ENCODE measurements at places on chromosomes 1 and 21. TPM values are rescaled to one million over a fixed set of nuclear protein-coding genes. Genes with fewer than 3 reads are reported as not detected.

The AKR7A2 gene
- polyA plus RNA-seq, result 40.7 TPM

GRCh38 chr1:6483017-6483760 is 8.3 kb downstream of the PLEKHG5 start:
- no peak for DNase-seq
- H3K27me3 ChIP-seq, result no peaks in the 10 kb centered on the region
- H3K27ac ChIP-seq, result no peak overlapping the region
- H3K36me3 ChIP-seq, result no peaks in the 10 kb centered on the region
- peaks cover 17% of the 10 kb centered on the region for H3K4me1 ChIP-seq
- H3K4me3 ChIP-seq, result no peak overlapping the region

DNA sequence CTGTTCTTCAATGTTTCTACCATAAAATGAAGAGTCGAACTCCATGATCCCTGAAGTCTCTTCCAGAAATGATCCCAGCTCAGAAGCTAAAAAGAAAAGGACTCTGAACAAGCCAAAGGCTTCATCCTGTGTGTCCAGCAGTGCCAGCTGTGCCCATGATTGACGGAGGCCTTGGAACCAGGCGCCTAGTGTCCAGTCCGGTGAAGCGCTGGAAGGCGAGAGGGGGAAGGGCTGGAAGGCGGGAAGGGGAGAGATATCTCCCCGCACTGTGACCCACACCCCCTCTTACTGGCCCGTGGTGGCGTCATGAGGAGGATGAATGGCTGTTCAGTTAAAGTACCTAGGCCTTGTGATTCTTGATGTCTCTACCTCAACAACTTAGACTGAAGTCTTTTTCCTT is 10.4 kb upstream of the PLEKHA6 start:
- peaks cover 33% of the 10 kb centered on the region for H3K27me3 ChIP-seq
- no peak for DNase-seq
- H3K4me3 ChIP-seq, result no peak overlapping the region
- no peaks in the 10 kb centered on the region for H3K4me1 ChIP-seq

GRCh38 chr1:10161541-10162290 is 48.7 kb upstream of the KIF1B start:
- H3K27me3 ChIP-seq, result no peaks in the 10 kb centered on the region
- H3K4me3 ChIP-seq, result no peak overlapping the region
- peaks cover 23% of the 10 kb centered on the region for H3K36me3 ChIP-seq

The MATN1 gene
- polyA plus RNA-seq, result 0.23 TPM

The C8A gene
- polyA plus RNA-seq, result not detected

The SPATA21 gene
- 0.10 TPM for polyA plus RNA-seq

The PLA2G2D gene
- not detected for polyA plus RNA-seq

The HTR6 gene
- 0.05 TPM for polyA plus RNA-seq

DNA sequence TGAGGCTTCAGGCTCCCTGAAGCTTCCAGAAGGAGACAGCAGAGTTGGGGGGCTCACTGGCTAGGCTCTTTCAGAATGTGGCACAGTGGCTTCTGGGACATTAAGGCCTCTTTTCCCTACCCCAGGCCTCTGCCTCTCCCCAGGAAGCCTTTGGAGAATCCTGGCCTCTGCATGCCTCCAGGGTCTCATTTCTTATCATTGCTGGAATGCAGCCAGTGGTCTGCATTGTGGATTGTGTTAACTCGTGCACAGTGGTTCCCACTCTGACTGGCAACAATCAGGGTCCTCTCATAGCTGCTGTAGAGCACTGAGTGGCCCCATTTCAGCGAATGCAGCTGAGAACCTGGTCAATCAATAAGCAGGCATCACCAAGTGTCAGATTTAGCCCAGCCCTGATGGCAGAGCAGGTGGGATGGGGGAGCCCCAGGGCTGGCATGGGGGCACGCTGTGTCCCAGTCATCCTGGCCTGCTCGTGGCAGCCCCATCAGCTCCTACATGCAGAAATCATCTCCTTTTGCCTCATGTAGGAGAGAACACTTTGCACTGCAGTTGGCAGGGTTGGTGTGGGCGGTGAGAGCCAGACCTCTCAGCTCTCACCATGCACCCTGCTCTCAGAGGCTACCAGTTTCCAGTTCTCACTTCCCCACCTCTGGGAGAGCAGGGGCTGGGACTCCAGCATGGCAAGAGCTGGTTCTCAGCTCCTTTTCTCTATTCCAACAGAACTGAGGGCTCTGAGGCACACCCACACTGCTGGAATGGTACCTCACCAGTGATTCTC is 13.4 kb downstream of the ADORA1 start:
- peak; percentile 84 for DNase-seq
- H3K4me3 ChIP-seq, result no peak overlapping the region
- H3K4me1 ChIP-seq, result peaks cover 32% of the 10 kb centered on the region

The VAMP4 gene
- polyA plus RNA-seq, result 2.5 TPM

DNA sequence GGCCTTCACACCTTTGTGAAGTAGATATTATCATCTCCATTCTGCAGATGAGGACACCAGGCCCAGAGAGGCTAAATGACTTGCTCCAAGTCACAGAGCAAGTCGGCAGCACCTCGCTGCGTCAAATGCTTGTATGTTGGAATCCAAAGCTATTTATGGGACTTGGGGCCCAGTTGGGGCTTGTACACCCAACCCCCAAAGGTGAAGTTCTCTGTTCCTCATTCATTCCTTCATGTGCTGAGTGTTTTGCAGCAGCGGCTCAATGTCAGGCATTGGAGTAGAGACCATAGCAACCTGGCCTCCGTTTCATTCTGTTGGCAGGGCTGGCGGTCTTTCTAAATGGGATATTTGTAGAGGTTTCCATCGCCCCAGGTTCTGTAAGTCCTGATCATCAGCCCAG is 113.4 kb upstream of the SLC25A33 start:
- peaks cover 7% of the 10 kb centered on the region for H3K4me1 ChIP-seq
- no peak for DNase-seq
- no peaks in the 10 kb centered on the region for H3K27me3 ChIP-seq
- no peak overlapping the region for H3K4me3 ChIP-seq

- peak overlapping the region; percentile 40 for H3K27ac ChIP-seq
- peaks cover 5% of the 10 kb centered on the region for H3K4me1 ChIP-seq
- H3K36me3 ChIP-seq, result no peaks in the 10 kb centered on the region
- H3K27me3 ChIP-seq, result peaks cover 48% of the 10 kb centered on the region
- DNase-seq, result no peak
These were observed 14.8 kb upstream of the RNF220 start for GRCh38 chr1:44390277-44390676.

The HMCN1 gene
- 59.5 TPM for polyA plus RNA-seq

DNA sequence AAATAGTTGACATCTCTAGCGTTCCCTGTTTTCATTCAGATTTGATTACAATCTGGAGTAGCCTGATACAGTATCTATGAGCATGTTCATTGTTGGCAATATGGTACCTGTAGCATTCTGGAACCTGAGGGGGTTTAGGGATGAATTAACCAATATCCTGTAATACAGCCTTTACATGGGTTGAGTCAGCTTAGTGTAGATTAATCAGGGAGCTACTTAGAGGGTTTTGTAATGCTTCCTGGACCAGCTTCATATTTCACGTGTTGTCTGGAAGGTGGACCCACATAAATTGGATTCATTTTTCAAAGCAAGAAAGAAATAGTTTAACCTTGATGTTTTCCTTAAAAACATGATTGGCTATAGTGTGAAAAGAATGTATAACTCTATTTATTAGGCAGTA is 3.6 kb downstream of the OTUD3 start:
- no peak overlapping the region for H3K27ac ChIP-seq
- no peak for DNase-seq
- H3K27me3 ChIP-seq, result no peaks in the 10 kb centered on the region

DNA sequence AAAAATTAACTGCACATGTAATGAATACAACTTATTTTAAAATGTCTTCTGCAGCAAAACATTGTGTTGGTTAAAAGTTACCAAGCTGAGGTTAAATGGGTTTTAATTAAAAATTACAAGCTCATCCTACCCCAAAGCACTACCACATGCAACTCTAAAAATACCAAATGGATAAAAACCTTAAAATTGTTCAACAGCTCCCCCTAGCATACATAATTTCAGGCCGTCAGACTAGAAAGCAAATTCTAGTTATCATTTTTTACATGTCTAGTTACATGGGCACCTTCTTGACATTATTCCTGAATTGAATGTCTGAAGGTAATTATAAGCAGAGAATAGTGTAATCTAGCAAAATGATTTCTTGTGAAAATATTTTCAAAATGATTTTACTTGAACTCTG is 176.5 kb downstream of the C1orf21 start:
- peak; percentile 34 for DNase-seq
- H3K27ac ChIP-seq, result no peak overlapping the region
- H3K4me3 ChIP-seq, result no peak overlapping the region
- no peaks in the 10 kb centered on the region for H3K36me3 ChIP-seq

DNA sequence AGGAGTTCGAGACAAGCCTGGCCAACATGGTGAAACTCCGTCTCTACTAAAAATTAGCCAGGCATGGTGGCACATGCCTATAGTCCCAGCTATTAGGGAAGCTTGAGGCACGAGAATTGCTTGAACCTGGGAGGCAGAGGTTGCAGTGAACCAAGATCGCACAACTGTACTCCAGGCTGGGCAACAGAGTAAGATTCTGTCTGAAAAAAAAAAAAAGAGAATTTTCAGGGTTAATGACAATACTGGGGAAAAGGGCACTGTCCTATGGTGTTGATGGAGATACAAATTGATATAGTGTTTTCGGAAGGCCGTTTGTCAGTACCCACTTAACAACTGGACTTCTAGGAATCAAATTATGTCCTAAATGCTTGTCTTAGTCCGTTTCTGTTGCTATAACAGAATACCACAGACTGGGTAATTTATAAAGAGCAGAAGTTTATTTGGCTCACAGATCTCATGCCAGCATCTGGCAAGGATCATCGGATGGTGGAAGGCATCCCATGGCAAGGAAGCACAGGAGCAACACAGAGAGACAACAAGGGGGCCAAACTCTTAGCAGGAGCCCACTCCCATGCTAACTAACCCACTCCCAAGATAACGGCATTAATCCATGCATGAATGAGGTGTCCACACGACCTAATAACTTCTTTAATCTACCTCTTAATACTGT is 41.3 kb downstream of the ZBTB8A start:
- no peak overlapping the region for H3K4me3 ChIP-seq
- no peaks in the 10 kb centered on the region for H3K27me3 ChIP-seq
- no peaks in the 10 kb centered on the region for H3K4me1 ChIP-seq
- no peak for DNase-seq
- no peak overlapping the region for H3K27ac ChIP-seq
- no peaks in the 10 kb centered on the region for H3K36me3 ChIP-seq

The GCLM gene
- polyA plus RNA-seq, result 12.3 TPM

The SSU72 gene
- polyA plus RNA-seq, result 104 TPM

GRCh38 chr21:27024301-27024700 is 57.4 kb upstream of the ADAMTS5 start:
- no peaks in the 10 kb centered on the region for H3K27me3 ChIP-seq
- no peaks in the 10 kb centered on the region for H3K36me3 ChIP-seq
- H3K27ac ChIP-seq, result no peak overlapping the region
- DNase-seq, result no peak

GRCh38 chr21:36202726-36203602 is 46.3 kb downstream of the DOP1B start:
- no peak for DNase-seq
- no peaks in the 10 kb centered on the region for H3K36me3 ChIP-seq
- no peak overlapping the region for H3K4me3 ChIP-seq
- no peaks in the 10 kb centered on the region for H3K27me3 ChIP-seq
- no peaks in the 10 kb centered on the region for H3K4me1 ChIP-seq

DNA sequence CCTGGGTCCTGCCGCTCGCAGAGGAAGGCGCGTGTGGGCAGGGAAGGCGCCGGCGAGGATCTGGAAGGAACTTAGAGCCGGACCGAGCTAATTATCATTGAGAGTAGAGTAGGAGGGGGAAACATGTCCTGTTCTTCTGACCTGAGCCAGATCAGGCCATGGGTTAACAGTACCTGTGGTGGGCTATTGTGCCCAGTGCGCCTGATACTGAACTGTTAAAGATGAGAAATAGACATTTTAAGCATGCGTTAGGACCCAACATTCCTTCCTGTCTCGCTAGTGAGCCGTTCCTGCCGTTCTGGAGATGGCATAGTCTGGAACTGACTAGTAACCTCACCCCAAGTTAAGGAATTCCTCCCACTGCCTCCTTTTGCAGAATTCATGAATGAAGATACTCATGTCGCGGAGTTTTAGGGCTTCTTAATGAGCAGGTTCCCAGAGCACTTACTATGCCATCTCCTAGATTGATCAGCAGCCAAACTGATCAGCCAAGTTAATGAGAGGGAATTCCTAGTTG is 870 bp downstream of the STRIP1 start:
- no peak for DNase-seq
- H3K36me3 ChIP-seq, result peaks cover 25% of the 10 kb centered on the region
- H3K27me3 ChIP-seq, result no peaks in the 10 kb centered on the region
- H3K4me1 ChIP-seq, result peaks cover 4% of the 10 kb centered on the region
- peak overlapping the region; percentile 99 for H3K4me3 ChIP-seq
